ENCODE measurements at places on chromosomes 3 and 15. TPM values are rescaled to one million over a fixed set of nuclear protein-coding genes. Genes with fewer than 3 reads are reported as not detected.

IRAK2 gene
- polyA plus RNA-seq = 2.6 TPM

LINGO1 gene
- 1.1 TPM for polyA plus RNA-seq

BFSP2 gene
- polyA plus RNA-seq = not detected

MYL3 gene
- 7.8 TPM for polyA plus RNA-seq

ZCWPW2 gene
- 0.66 TPM for polyA plus RNA-seq

PDZRN3 gene
- 6.6 TPM for polyA plus RNA-seq

TEX9 gene
- 1.0 TPM for polyA plus RNA-seq

TWF2 gene
- 20.0 TPM for polyA plus RNA-seq

ARHGEF3 gene
- polyA plus RNA-seq = 11.1 TPM

SLC2A2 gene
- polyA plus RNA-seq = not detected

SRGAP3 gene
- 1.7 TPM for polyA plus RNA-seq

SIDT1 gene
- polyA plus RNA-seq = 0.88 TPM

GOLGA8T gene
- 0.73 TPM for polyA plus RNA-seq

CHDH gene
- 5.4 TPM for polyA plus RNA-seq

CHL1 gene
- polyA plus RNA-seq = 8.2 TPM

CDCP1 gene
- polyA plus RNA-seq = 0.34 TPM

P2RY14 gene
- polyA plus RNA-seq = 0.14 TPM

LRRC31 gene
- 0.56 TPM for polyA plus RNA-seq

TMEM212 gene
- not detected for polyA plus RNA-seq

MAN2A2 gene
- polyA plus RNA-seq = 49.5 TPM

IFT57 gene
- 38.6 TPM for polyA plus RNA-seq

EOMES gene
- not detected for polyA plus RNA-seq

SLC12A1 gene
- polyA plus RNA-seq = not detected

IDH3A gene
- 34.4 TPM for polyA plus RNA-seq

GPR149 gene
- polyA plus RNA-seq = not detected

PLA2G4E gene
- not detected for polyA plus RNA-seq

TSPAN3 gene
- polyA plus RNA-seq = 218 TPM

Data from adipose tissue (tissue), 3 donors.